ENCODE measurements at places on chromosomes 2 and 18.

GRCh38 chr18:21330122-21330701 is 88.2 kb downstream of the GREB1L start:
- DNase-seq: no peak

DNA sequence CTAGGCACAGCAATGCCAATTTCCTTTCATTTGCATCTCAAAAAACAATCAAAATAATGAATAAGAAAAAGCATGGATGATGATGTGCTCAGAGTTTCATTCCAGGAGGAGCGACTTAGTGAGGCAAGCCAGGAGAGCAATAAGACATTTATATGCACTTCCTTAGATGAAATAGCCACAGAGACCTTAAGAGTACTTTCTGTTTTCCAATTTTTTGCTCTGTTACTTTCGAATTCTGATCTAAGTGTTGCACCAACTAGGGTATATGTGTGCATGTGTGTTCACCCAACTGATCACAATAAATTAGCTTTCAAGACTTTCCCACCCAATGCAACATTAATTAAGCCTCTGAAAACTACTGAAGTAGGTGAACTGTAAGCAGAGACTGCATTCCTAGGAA is 709 bp downstream of the RAB27B start:
- no peak for DNase-seq

GRCh38 chr18:67517444-67517765 is 885 bp upstream of the DSEL start:
- DNase-seq: peak; percentile 6

- DNase-seq: no peak
These were observed 272.9 kb downstream of the SLC8A1 start for GRCh38 chr2:40178971-40179370.

GRCh38 chr18:35444636-35445035 is 53.1 kb downstream of the INO80C start:
- DNase-seq: peak; percentile 6

- DNase-seq: no peak
These were observed 4.0 kb downstream of the YES1 start for GRCh38 chr18:808086-808485.

DNA sequence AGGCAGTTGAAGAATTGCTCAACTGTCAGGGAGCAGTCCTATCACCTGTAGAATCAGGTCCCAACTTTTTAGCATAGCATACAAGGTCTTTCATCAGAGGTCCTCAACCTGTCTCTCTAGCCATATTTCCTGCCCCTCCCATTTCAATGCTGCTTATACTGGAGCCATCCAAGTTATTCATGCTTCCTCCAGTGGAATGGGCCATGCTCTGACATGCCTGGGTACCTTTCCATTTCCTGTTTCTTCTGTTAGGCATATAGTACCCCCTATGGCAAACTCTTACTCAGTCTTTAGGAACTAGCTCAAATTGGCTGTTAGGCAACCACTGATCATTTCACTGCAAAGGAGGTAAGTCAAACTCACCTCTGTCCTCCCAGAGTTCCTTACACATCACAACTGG is 51.0 kb upstream of the ABCA12 start:
- no peak for DNase-seq

GRCh38 chr18:685438-685837 is 27.0 kb downstream of the ENOSF1 start:
- DNase-seq: no peak

DNA sequence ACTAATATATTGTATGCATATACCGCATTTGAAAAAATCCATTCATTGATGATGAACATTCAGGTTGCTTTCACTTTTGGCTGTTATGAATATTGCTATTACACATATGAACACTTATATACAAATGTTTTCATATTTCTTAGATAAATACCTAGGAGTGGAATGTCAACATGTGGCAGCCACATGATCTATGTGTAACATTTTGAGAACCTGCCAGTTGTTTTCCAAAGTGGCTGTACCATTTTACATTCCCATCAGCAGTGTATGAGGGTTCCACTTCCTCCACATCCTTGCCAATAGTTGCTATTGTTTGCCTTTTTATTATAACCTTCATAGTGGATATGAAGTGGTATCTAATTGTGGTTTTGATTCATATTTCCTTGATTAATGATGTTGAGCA is 40.5 kb downstream of the CCDC85A start:
- DNase-seq: no peak

GRCh38 chr2:222088561-222088960 is 210.2 kb downstream of the PAX3 start:
- DNase-seq: no peak

- DNase-seq: no peak
These were observed 28.4 kb upstream of the DTNB start for GRCh38 chr2:25701801-25702200.

DNA sequence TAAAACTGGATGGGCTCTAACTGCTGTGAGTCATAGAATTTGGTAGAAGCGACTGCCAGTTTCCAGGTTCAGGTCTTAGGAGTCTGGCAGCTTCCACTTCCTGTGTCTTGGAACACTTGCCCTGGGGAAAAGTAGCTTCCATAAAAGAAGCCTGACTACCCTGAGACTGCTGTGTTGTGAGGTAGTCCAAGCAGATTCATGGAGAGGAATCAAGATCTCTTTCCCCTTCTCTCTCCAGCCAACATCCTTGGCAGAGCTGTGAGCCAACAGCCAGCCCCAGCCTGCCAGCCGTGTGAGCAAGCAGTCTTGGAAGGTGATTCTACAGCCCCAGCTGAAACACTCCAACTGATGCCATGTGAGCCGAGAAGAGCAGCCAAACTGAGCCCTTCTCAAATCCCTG is 33.7 kb downstream of the SLC20A1 start:
- peak; percentile 14 for DNase-seq

- DNase-seq: no peak
These were observed 151.6 kb downstream of the CAPN13 start for GRCh38 chr2:30655660-30656059.

DNA sequence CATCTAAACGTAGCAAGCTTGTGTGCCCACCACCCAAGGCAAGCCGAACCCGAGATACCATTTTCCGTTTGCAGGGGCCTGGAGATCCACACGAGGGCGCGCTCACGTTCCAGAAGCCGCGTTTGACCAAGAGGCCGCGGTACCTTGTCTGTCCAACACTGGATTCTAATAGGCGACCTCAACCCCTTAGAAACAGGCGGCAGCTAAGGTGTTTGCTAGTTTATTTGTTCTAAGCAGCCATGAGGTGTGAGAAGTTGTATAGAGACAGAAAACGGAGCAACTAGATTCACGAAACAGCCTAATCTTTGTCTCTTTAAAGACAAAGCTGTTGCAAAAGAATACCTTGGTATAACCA is 4.2 kb downstream of the HOXD11 start:
- DNase-seq: no peak

DNA sequence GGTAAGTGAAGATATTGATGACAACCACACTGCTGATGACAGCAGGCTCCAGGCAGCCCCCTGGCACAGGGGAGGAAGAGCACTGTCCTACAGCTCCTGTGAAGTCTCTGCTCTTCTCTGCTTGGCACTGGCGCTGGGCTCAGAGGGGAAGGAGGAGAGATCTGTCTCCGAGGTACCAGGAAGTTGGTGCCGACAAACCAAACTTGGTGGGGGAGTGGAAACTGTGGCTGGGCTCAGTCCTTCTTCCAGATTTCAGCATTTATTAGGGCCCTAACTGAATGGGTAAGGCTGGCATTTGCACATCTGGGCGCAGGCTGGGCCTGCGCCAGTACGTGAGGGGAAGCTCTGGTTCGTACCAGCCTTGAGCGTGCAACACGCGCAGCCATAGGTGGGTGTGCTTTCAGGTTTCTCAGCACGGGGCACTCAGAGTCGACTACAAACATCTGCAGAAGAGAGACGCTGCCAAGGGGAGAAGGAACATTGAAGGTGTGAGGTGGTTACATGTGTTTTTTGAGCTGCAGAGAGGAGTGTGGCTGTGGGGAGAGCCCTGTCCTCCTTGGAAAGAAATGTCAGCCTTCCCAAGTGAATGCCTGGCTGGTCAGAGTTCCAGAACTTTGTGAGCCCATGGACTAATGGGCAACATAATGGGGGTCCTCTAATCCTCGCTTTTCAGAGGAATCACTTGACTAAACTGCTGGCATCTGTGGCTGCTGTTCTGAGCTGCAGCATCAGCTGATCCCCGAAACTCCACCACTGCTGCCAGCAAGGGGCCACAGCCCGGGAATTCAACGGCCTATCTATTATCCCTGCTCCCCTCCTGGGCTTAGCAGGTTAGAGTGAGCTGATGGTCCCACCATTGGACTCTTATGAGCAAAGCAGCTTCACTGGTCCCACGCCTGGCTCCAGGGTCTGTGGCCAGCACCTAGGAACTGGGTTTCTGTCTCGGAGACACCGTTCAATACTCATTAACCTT is 55.2 kb upstream of the SEMA4C start:
- no peak for DNase-seq

DNA sequence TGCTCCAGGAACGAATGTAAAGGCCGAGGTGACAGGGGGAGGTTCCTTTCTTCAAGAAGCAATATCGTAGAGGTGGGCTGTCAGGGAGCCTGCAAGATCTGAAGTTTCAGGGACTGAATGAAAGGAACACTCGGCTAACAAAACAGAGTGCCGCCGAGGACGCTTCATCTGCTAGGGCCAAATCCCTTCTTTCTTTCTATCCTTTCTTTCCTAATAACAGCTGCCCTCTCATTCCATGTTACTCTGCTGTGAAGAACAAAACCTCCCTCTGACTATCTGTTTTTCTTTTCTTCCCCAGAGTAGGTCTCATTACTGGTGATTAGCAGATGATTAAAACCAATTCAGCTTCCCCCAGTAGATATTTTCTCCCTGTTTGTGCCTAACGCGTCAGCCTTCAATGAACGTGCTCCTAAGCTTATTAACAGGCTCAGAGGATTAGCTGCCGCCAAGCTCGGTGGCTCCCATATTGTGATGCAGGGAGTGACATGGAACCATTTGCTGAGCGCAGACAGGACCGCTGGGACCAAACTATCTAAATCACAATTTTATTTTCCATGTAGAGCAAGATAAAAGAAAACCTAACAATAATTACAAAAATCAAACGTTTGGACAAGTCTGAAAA is 414.6 kb downstream of the TMEM182 start:
- peak; percentile 28 for DNase-seq

DNA sequence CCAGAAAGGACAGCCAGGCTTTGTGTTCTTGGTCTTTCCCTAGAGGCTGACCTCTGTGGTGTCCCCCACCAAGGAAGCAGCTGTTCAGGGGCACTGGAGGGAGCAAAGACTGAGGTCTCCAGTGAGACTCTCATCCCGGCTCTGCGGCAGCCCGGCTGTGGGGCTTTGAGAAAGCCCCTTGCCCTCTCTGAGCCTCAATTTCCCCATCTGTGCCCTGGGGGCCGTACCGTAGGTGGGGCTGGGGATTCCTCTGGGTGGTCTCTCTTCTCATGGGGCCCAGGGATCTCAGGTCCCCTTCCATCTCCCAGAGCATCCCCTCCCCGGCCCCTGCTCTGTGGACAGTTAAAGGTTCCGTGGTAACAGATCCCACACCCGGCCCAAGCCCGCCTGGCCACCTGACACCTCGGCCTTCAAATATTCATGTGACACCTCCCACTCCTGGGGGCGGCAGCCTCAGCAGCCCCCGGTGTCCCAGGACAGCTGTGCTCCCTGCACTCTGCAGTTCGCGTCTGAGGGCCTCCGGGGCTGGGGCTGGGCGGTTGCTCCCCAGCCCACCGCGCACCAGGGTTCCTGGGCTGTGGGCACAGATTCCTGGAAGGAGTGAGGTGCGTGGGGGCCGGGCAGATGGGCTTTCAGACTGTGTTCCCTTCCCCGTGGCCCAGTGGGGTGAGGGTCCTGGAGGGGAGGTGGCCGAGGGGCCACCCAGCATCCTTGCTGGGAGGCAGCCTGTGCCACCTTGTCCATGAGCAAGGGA is 15.1 kb upstream of the KLHL30 start:
- DNase-seq: no peak

DNA sequence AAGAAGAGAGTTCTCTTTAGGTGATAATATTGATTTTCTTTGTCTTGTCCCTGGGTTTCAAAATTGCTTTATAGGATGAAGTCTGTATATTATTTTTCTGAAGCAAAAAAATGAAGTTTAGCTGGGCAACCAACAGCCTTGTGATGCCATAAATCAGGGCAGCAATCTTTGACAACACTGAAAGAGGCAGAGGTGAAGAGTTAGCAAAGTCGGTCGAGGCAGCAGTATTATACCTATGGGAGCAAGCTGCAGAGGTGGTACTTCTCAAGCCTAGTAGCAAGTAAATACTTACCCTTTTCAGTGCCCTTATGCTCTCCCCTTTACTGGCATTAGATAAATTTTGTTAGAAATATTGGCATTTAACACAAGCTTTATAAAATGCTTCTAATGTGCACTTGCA is 92.9 kb downstream of the NETO1 start:
- DNase-seq: no peak

DNA sequence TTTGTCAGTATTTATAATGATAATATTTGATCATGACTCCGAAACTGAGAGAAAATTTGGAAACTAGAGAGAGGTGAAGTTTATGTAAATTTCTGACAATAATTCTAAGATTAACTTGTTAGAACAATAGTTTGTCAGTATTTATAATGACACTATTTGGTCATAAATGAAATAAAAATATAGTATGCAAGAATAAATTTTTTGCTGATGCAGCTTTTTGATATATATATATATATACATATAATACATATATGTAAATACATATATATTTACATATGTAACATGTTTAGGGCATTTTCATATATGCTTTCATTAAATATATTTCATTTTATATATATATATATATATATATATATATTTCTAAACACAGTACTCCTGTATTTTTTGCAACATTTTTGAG is 1158.1 kb downstream of the LRP1B start:
- no peak for DNase-seq

DNA sequence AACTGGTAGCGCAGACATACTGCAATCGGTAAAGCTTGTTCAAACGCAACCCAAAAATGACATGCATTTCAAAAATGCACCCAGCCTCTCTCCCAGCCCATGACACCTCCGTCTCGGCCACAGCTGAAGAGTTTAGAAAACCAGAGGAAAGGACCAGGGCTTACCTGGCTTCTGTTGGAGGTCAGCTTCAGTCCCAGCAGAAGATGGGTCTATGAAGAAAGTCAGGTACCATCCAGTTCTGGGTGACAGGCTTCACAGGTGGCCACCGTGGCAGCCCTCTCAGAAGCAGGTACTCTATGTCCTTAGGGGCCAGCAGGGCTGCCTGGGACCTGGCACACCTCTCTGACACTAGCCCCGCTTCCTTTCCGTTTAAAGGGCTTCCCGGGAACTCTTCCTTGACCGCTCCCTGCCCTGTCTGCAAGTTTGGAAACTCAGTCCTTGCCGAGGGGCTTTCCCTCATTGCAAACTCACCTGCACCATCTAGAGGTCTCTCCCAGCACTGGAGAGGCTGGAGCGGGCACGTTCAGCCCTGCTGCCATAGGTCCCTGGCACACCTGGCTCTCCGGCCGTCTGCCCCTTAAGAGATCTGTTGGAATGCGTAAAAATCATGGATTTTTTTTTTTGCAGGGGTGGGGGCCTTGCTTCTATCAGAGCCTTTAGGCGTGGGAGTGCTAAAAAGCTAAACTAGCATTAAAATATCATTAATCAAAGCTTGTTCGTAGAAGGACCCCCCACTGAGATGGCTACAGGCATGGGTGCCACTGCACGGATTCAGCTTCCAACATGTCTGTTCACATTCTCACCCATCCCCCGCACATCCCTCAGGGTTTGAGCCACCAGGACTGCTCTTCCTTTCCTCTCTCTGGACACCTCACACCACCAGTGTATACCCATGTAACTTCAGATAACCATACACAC is at the start of gene EDAR:
Gene EDAR, minus strand, starts transcription at position 425 of the 918 bp plus-strand sequence. CDS start 58,206 bp downstream, outside the sequence.
- DNase-seq: no peak
